ENCODE measurements at places on chromosomes 7 and 10.

GRCh38 chr10:28765641-28766040 lies 88.3 kb downstream of the BAMBI start:
- no peak for DNase-seq

GRCh38 chr10:7700577-7701125 lies 2.5 kb upstream of the ITIH2 start:
- DNase-seq = no peak

DNA sequence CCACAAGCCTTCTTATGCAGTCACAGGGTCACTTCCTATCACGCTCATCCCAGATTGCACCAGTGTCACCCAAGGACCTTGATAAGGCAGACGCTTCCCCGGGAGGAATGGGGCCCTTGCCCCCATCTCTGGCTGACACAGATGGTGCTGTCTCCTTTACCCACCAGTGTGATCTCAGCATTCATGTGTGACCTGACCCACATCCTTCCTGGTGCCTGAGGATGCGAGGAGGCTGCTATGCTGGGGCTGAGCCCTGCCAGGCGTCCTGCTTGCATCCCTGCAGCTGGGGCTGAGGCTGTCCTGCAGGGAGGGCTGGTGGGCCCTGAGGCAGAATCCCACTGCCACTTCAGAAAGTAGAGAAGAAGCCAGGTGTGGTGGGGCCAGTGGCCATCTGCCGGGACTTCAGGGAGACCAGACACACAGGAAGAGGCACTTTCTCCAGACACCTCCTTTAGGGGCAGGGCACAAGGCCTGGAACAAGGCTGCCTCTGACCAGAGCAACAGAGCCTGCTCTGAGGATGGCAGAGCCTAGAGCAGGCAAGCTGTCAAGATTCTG lies 35.3 kb downstream of the RASGEF1A start:
- DNase-seq = no peak

GRCh38 chr7:24475166-24475961 lies 97.9 kb upstream of the PALS2 start:
- no peak for DNase-seq

GRCh38 chr10:35208536-35208935 lies 81.9 kb downstream of the CREM start:
- no peak for DNase-seq

DNA sequence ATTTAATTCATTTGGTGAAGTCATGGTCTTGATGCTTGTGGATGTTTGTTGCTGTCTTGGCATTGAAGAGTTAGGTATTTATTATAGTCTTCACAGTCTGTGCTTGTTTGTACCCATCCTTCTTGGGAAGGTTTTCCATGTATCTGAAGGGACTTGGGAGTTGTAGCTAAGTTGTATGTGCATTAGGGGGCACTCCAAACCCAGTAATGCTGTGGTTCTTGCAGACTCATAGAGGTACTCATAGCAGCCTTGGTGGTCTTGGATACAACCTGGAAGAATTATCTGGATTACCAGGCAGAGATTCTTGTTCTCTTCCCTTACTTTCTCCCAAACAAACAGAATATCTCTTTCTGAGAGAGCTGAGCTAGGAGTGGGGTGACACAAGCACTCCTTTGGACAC lies 93.2 kb downstream of the ADCYAP1R1 start:
- DNase-seq = no peak

DNA sequence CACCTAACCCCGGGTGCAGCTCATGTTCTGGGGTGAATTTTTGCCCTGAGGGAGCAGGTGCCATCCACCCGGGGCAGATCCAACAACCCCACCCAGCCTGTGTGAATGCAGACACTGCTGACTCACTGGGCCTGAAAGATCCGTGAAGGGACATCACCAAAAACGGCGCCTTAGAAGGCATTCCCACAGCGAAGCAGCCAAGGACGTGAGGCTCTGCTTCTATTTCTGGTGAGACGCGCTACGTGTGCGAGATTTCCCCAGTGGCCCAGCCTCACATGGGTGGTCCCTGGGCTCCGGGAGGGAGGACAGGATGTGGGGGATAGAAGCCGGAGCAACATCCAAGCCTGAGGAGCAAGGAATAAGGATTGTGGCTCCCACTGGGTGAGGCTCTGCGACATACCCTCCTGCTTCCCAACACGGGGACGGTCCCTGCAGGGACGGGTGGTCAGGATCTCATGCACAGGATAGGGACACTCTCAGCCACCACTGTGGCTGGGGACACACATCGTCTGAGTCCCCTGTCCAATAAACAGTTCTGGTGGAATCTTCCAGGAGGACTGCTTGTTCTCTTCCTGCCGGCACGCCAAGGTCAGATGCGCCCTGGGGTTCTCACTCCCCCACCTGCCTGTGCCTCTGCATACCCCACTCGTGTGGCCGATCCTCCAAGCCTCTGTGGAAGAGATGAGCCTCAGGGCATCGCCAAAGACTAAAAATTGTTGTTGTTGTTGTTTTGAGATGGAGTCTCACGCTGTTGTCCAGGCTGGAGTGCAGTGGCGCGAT lies 70.2 kb downstream of the ZRANB1 start:
- no peak for DNase-seq

DNA sequence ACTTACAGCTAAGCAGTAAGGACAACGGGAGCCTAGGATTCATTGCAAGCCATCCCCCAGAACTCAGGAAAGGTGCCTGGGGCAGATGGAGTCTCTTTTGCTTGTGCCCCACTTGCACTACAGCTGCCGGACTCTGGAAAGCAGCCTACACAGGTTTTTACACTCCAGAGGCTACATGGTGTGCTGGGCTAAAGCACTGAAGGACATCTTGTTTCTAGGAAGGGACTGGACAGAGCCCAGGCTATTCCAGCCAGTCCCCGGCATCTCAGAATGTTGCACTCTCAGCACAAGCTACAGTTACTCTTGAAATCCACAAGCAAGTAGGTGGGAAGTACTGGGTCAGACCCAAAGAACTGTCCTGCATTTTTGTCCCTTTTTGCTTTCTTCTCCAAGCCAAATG lies 333.1 kb downstream of the TNS3 start:
- no peak for DNase-seq

- DNase-seq = no peak
Measured at GRCh38 chr10:124152139-124153022, 59.0 kb upstream of the CHST15 start.

DNA sequence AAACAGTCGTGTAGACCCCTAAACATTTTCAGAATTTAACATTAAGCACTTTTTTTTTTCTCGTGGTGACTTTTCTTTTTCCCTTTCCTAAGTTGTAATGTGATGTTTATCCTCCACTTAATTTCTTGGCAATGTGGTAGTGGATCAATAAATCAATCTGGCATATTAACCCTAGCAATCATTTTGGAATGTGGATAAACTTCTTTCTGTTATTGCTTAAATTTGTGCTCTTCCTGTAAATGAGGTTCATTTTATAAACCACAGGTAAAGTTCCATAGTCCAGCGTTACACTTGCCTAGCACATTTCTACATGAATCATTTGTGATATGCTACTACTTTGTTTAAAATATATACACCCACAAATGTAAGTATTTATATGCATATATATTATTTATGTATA lies 247.4 kb upstream of the ETV1 start:
- no peak for DNase-seq

- no peak for DNase-seq
Measured at GRCh38 chr10:132209130-132209529, 22.4 kb downstream of the DPYSL4 start.

GRCh38 chr10:82880776-82881290 lies 1005.8 kb downstream of the NRG3 start:
- DNase-seq = no peak

- DNase-seq = no peak
Measured at GRCh38 chr7:132956556-132956955, 125.3 kb downstream of the CHCHD3 start.

GRCh38 chr10:97687785-97688781 lies 1.0 kb upstream of the AVPI1 start:
- DNase-seq = no peak

GRCh38 chr7:98378210-98378819 lies 22.6 kb downstream of the BAIAP2L1 start:
- no peak for DNase-seq

DNA sequence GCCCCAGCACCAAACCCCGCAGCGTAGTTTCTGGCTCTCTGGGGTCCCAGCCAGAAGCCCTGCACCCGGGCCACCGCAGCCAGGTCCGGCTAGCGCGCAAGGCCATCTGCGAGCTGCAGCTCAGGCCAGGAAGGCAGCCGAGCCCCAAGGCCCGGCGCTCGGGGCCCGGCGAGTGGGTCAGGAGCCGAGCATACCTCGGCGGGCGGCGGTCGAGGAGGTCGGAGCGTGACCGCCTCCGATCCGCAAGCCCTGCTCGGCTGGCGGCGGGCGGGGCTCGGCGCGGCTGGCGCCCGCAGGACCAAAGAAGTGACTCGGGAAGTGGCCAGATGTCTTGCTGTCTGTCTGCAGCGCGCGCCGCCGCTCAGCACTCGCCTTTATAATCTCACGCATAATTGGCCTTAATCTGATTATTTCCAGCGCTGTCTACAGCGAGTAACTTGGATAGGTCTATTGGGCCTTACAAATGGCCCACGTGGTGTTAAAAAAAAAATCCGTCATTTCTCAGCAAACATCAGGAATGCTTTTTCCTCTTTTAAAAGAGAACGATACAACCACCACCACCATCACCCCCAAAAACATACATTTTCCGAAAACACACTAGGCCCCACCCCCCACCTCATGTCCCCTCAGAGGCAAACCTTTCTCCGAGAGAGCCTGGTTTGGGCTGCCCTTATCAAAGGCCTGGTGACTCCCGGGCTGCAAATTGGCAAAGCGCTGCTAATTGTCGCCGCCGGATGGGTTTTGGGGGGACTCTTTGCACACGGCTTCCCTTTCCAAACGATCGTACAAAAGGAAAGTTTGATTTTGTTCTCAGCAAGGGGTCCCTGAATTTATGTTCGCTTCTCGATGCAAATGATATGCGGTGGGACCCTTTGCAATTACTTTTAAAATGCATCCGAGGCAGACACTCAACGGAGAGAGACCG lies at the start of gene DRGX:
Gene DRGX, minus strand, starts transcription at position 349 of the 925 bp plus-strand sequence. CDS start 649 bp downstream, outside the sequence.
- DNase-seq = no peak

DNA sequence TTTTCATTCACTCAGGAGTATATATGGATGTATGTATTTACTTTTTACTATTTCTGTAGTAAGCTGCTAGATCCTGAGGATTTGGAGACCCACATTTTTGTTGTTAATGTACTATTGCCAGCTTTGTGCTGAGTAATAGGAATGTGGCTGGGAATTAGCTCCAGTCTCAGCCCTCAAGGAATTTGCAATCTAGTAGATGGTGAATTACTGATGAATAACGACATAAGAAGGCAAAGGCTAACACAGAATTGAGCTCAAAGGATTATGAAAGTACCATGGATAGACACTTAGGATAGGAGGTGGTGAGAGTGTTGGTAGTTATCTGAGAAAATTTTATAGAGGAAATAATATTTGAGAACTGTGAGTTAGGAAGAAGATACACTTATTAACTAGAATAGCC lies 19.9 kb downstream of the CASD1 start:
- DNase-seq = no peak

DNA sequence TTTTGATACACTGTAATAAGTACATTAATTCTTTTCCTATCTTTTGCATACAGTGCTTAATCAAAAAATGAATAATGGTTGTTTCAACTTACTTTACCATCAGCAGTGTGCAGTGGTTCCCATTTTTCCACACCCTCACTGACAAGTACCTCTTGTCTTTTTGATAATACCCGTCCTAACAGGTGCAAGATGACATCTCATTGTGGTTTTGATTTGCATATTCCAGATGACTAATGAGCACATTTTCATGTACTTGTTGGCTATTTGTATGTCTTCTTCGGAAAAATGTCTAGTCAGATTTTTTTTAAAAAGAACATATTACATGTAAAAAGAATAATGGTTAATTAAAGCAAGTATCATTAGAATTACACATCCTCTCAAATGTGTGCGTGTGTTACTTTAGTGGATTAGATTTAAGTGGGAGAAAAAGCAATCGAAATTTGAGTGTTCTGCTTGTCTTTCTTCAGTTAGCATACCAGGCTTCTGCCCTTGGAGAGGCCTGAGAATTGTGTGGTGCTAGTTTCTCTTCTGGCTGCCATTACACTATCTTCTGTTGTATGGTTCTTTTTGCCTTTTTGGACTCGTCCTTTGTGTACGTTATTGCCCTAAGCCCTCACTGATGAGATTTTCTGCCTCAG lies 291.2 kb downstream of the AUTS2 start:
- no peak for DNase-seq

- DNase-seq = no peak
Measured at GRCh38 chr7:117819558-117819957, 53.7 kb downstream of the CTTNBP2 start.

GRCh38 chr10:112137154-112137987 lies 46.2 kb downstream of the GPAM start:
- no peak for DNase-seq

GRCh38 chr7:47026780-47027361 lies 555.0 kb downstream of the TNS3 start:
- DNase-seq = no peak

GRCh38 chr7:108045669-108046068 lies 42.7 kb upstream of the LAMB1 start:
- no peak for DNase-seq

DNA sequence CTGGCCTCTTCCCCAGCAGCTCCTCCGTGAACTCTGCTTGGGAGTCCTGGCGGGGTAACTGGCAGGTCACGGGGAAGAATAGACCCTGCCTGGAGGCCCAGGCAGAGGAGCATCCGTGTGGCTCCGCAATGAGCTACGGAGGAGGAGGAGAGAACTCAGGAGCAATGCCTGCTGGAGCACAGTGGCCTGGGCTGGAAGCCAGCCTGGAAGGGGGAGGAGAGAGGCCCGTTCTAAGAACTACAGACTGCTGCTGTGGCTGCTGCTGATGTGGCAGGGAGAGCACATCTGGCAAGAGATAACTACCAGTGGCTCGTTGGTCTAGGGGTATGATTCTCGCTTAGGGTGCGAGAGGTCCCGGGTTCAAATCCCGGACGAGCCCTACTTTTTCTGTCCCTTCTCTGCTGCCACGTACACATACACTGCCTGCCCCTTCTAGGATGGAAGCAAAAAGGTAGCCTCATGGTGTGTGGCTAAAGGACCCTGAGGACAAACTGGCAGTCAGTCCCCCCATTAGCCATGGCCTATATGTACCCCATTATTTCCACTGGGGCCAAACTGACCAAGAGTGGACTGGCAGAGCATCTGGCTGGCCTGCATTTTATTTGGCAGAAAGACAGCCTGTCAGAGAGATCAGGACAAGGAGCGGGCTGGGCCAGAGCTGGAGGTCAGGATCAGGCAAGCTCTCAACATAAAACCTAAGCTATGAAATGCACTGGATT lies 7.7 kb upstream of the OPN1SW start:
- no peak for DNase-seq

DNA sequence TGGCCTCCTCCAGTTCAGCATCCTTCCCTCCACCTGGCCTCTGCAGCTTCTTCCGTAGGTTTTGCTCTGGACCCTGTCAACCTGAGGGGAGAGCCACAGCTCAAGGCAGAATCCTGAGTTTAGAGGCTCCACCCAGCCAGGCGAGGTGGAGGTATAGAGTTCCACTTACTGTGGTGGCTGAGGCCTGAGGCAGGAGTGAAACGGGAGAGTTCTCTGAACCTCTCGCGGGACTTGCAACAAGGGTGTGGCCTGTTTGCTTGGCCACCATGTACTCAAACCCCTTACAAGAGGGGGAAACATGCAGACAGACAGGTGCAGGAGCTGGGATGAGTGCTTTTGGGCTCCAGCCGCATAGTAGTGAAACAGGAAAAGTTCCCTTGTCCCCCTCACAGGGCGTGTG lies 154.0 kb upstream of the C7orf33 start:
- no peak for DNase-seq

Data from activated CD8-positive, alpha-beta memory T cell treated with anti-CD3 and anti-CD28 coated beads for 4 hours (primary cell).